ENCODE measurements at places on chromosomes 6 and 20.

- no peak for DNase-seq
Observed at GRCh38 chr20:47703748-47704147, 81.5 kb downstream of the SULF2 start.

- no peak for DNase-seq
Observed at GRCh38 chr6:12482386-12483375, 192.5 kb downstream of the EDN1 start.

DNA sequence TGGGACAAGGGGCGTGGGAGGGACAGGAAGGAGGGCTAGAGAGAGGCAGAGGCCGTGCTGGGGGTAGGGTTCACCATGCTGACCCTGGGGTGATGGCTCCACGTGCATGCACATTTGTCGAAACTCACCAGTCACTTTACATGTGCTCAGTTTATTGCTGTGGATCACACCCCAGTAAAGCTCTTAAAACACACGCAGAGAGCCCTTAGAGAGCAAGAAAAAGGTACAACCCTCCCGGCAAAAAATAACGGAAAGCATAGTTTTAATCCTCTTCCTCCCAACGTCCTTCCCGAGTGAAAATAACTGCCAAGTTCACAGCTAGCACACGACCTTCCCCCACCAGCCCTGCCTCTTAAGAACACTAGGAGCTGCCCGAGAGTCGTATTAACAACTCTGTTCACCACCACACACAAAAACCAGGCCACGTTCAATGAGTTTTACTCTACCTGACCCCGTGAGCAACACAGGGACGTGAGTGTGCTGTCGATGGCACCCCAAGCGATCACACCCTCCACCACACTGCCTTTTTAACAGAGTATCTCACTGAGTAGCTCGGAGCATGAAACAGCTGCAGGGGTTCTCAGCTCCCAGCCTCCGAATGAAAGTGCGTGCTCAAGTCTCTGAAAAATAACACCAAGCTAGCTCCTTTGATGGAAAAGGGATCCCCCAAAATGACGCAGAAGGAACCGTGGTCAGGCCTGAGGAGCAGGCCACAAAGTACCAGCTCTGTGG, 39.7 kb downstream of the TAF4 start:
- DNase-seq: no peak

DNA sequence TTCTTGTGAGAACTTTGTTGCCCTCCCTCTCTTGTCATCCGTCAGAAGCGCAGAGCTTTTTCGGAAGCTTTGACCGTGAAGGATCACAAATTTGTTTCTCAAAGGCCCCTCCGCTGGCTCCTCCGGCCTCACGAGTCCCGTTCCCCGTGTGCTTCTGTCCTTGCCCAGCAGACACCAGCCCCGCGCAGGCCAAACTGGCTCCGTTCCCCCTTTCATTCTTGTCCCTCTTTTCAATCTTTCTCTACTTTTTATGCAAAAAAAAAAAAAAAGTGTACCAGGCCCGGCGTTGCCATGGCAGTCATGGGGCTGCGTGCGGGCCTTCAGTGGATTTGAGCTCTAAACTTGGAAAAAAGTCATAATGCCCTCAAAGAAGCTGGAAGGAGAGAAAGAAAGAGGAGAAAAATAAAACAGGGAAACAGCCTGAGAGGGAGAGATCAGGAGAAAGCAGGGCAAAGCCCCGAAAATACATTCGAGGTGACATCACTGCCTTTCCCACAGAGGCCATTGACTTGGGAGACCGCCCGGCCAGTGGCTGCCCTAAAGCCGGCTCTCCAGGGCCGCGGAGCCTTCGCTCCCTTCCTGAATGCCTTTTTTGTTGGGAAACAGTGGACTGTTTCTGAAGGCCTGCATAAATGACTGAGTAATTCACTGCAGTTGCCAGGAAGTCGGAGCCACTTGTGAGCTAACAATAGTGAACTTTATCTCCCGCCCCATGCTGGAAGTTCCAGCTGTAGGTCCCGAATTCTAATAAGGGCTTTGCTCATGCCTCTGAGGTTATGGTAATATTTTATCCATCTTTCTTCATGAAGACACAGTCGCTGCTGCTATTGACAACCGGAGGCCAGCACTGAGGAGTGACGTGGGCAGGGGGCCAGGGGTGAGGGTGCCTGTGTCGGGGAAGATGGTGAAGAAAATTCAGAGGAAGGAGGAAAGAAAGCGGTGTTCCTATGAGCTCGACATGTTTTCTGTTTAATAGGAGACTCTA, 670.9 kb downstream of the QKI start:
- DNase-seq: no peak

DNA sequence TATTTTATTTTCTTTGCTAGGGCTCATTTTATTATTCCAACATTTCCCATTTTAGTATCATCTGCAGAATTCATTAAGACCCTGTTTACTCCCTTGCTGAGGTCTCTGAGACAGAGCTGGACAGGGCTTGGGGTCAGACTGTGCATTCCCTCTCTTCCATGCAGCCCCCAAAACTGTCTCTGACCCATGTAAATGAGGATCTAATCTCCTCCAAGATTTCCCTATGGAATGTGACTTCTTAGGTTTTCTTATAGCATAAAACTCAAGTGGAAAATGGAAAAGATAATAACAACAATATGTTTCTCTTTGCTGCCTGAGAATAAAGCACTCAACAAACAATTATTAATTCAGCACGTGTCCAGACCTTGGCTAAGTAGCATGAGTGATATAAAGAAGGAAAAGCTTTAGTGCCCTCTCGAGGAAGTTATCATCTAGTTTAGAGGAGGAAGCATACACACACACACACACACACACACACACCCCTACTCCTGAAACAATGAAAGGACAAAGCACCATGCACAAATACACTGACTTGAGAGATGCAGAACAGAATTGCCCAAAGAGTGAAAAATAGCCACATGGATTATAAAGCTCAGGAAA, 815.5 kb downstream of the BCKDHB start:
- DNase-seq: no peak

- DNase-seq: no peak
Observed at GRCh38 chr20:61112515-61112914, 139.5 kb upstream of the CDH4 start.

DNA sequence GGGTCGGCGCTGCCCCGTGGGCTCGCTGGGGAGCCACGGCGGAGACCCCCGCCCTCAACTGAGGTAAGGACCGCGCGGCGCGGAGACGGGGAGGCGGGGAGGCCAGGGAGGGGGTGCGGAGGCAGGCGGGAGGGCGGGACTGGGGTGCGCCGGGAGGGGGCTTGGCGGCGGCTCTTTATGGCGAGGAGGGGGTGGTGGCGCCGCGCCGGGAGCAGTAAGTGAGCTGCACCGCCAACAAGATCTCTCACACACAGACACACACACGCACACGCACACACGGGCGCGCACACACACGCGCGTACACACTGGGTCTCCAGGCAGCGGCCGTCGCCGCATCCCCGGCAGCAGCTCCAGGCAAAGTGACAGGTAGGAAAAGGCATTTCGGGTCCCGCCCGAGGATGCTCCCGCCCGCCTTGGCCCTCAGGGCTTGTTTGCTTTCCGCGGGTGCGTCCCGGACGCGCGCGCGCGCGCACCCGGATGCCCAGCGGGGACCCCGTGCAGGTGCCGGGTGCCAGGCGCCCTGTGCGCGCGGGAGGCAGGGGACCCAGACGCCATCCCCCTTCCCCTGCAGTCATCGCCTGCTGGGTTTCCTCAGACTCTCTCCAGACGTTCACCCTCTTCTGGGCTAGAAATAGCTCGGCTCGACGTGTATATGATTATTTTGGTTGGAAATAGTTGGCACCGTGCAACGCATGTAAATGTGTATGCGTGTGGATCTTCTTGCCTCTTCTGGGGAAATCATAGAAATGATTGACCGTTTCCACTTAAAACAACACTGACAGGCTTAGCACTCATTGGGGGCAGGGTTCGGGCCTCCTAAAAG, at the start of gene PLCB4:
Gene PLCB4, plus strand, starts transcription at position 247 of the 823 bp plus-strand sequence. CDS start 238,728 bp downstream, outside the sequence.
- DNase-seq: peak; percentile 80

DNA sequence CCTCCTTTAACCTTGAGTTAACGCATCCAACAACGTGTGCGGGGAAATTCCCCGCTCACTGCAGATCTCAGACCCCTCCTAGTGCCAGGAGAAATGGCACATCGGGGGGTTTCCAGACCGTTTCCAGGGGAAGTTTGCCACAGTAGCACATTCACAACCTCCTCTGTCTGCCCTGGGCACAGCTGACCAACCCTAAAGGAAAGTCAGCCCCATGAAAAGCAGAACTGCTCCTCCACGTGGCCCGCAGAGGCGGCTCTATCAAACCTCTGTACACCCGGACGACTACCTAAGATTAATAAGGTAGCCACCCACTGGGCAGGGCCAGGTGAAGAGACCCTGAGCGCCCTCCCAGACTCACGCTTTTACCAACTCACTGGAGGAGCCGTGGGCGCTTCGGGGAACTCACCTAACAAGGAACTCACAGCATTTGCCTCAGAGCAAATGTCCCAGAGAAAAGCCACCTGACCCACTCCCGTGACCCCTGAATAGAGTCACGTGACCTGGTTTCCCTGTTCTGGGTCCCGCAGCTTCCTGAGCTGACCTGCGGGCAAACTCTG, 93.1 kb downstream of the PRND start:
- DNase-seq: no peak
